ENCODE measurements at places on chromosomes 13 and 19.
A peak's percentile ranks its signal among the peaks of the same experiment; 100 is the strongest.

GRCh38 chr19:4198467-4199126 is 16.1 kb downstream of the ANKRD24 start:
- DNase-seq: no peak

GRCh38 chr19:3227054-3227626 is 2.7 kb downstream of the CELF5 start:
- DNase-seq: no peak

DNA sequence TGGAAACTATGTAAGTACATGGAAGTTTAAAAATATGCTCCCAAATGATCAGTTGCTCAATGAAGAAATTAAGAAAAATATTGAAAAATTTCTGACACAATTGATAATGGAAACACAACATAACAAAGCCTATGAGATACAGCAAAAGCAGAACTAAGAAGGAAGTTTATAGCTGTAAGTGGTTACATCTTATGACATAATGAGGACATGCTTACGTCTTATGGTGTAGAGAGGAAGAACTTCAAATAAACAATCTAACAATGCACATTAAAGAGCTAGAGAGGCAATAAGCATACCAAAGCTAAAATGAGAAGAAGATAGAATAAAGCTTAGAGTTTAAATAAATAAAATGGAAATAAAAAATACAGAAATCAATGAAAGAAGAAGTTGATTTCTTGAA is 50.0 kb upstream of the CEACAM21 start:
- DNase-seq: no peak

GRCh38 chr19:38394488-38394887 is 6.0 kb downstream of the SPRED3 start:
- DNase-seq: no peak

DNA sequence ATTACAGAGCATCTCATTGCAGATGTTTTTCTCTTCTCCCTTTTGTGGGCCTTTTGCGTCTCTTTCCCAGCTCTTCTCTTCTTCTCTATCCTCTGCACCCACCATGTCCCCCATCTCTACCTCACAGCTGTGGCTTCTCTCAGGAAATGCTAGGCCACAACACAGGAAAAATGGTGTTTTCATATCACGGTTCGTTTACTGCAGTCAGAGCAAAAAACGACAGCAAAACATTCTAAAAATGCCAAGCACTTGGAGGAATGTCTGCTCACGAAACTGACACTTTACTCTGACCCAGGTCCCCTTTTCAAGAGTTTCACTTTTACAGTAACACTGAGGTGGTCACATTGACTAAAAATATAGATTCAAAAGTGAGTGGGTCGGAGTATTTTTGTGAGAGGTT is 152.2 kb downstream of the DCT start:
- no peak for DNase-seq

DNA sequence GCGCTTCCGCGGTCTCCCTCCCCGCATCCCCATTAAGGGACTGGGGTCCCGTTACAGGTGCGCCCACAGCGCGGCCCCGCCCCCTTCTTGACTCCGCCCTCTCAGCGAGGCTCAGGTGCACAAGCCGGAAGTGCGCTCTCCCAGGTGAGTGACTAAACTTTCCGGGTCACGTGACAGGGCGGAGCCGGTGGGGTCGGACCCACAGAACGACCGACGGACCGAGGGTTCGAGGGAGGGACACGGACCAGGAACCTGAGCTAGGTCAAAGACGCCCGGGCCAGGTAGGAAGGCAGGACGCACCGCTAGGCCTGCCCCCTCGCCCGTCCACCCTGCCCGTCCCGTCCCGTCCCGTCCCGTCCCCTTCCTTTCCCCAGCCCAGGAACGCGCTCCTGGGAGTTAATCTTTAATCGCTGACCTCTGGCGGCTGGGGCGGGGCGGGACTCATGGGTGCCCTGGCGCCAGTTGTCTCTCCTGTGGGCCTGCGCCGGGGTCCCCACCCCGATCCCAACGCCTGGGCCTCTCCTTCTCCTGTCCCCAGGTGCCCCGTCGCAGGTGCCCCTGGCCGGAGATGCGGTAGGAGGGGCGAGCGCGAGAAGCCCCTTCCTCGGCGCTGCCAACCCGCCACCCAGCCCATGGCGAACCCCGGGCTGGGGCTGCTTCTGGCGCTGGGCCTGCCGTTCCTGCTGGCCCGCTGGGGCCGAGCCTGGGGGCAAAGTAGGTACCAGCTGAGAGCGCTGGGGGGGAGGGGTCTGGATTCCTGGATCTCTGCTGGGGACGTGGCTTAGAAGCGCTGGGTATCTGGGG is at the start of gene CRB3:
TSS of gene CRB3 (plus strand) at position 202 of the 804 bp plus-strand sequence. CDS start at position 633, 431 bp downstream.
- no peak for DNase-seq

- no peak for DNase-seq
Observed at GRCh38 chr13:65894049-65894448, 1336.1 kb downstream of the PCDH9 start.

- no peak for DNase-seq
Observed at GRCh38 chr19:45814851-45815480, at the start of gene RSPH6A. Gene RSPH6A (minus strand): TSS chr19:45815308. CDS start chr19:45815176, 132 bp downstream.

- no peak for DNase-seq
Observed at GRCh38 chr19:16736709-16737108, 17.1 kb downstream of the NWD1 start.

- DNase-seq: no peak
Observed at GRCh38 chr19:45070861-45071544, 5.3 kb downstream of the ZNF296 start.

- no peak for DNase-seq
Observed at GRCh38 chr19:47357788-47358680, 8.9 kb downstream of the DHX34 start.

DNA sequence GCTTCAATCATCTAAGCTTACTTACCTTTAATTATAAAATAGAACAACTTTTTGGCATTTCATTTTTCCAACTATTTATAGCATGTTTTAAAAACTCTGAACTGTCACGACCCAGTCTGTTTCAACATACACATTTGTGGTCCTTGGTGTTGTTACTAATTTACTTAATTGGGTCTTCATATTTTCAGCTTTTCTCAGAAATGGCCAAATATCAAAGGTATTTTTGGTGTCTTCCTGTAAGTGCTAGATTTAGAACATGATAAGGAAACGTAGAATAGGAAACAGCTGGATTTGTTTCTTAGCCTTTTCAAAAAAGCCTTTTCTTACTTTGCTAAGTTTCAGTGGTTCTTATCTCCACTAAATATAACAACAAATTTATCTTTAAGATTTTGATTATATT is 11.4 kb downstream of the LPAR6 start:
- no peak for DNase-seq

DNA sequence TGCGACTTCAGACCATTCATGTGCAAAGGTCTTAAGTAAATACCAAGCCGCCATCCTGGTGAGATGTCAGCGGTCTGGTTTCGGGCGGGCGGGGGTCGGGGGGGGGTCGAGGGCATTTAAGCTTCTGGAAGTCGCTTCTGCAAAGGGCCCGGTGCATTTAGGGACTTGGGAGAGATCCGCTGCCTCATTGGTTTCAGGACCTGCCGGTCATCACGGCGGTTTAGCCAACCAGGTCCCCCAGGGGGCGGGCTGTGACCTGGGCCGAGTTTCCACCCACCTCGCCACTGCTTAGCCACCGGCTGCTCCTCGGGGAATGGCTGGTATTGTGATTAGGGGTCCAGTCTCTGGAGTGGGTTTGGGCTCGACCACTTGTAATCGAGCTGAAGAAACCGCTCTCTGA is 7.8 kb downstream of the ANKLE1 start:
- DNase-seq: peak; percentile 77

Data from glomerular endothelial cell (primary cell).